ENCODE measurements at places on chromosomes 12 and 14.

DNA sequence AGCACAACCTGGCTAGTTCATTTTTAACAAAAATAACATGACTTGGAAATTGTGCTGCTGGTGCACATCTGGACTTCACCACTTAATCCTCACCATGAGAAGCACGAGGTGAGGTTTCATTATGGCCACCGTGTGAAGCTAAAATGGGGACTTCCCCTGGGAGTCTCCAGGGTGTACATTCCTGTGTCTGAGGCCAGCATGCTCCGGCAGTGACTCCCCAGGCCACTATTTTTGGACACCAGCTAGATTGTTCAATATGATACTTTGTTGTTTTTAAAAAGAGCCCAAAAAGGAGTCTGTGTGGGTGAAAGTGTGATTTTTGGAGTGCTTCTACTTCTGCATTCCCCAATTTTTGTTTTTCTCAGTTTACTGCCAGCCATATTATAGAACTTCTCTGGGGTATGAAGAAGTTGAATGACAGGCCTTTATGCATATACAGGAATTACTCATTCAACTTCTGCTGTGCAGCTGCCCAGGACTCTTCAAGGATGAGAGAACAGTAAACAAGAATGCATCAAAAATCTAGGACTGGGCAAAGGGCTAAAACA lies 16.9 kb upstream of the AICDA start:
- DNase-seq = peak; percentile 32

GRCh38 chr14:91058042-91058581 lies 2.3 kb downstream of the RPS6KA5 start:
- no peak for DNase-seq

GRCh38 chr14:100818221-100818699 lies 7.7 kb upstream of the MEG3 start:
- no peak for DNase-seq

- DNase-seq = peak; percentile 19
These were observed 69.5 kb downstream of the TBC1D30 start for GRCh38 chr12:64893961-64894360.

- DNase-seq = no peak
These were observed 40.5 kb downstream of the PSMA6 start for GRCh38 chr14:35332517-35333263.

- no peak for DNase-seq
These were observed 69.4 kb upstream of the BDKRB2 start for GRCh38 chr14:96135285-96135684.

GRCh38 chr12:128811806-128812205 lies 12.0 kb downstream of the SLC15A4 start:
- DNase-seq = no peak

Data from urothelium cell line (cell line).